ENCODE measurements at places on chromosomes 16 and 17. TPM values are rescaled to one million over a fixed set of nuclear protein-coding genes. Genes with fewer than 3 reads are reported as not detected.

- no peak overlapping the region for H3K27ac ChIP-seq
- H3K36me3 ChIP-seq = peaks cover 6% of the 10 kb centered on the region
- H3K4me3 ChIP-seq = no peak overlapping the region
- no peak for DNase-seq
- H3K4me1 ChIP-seq = peaks cover 8% of the 10 kb centered on the region
Measured at GRCh38 chr17:67456103-67456502, 79.0 kb downstream of the PITPNC1 start.

The ARL5C gene
- total RNA-seq = not detected

DNA sequence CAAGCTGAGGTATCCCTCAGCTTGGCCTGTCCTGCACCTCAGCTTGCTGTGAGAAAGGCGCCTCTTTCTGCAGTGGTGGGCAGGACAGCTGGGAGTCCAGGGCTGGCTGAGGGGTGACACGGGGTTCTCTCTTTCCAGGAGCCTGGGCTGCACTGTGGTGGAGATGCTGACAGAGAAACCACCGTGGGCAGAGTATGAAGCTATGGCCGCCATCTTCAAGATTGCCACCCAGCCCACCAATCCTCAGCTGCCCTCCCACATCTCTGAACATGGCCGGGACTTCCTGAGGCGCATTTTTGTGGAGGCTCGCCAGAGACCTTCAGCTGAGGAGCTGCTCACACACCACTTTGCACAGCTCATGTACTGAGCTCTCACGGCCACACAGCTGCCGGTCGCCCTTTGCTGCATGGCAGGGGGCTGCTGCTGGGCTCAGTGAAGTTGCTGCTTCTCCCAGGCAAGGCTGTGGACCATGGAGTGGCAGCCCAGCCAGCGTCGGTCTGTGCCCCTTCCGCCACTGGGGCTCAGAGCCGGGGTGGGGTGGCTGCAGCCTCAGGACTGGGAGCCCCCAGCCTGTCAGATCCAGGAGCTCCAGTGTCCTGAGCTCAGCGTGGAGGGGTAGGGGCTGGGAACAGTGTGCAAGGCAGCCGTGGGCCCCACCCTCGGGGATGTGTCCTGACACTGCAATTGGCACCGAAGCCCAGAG is 6.4 kb downstream of the LIMD2 start:
- H3K36me3 ChIP-seq = peaks cover 16% of the 10 kb centered on the region
- no peaks in the 10 kb centered on the region for H3K27me3 ChIP-seq
- no peak overlapping the region for H3K27ac ChIP-seq
- H3K4me1 ChIP-seq = peaks cover 12% of the 10 kb centered on the region
- no peak overlapping the region for H3K4me3 ChIP-seq

GRCh38 chr17:53765129-53765528 is 57.6 kb upstream of the KIF2B start:
- DNase-seq = no peak
- no peak overlapping the region for H3K27ac ChIP-seq

GRCh38 chr16:2009791-2010510 is at the start of gene ZNF598:
Gene ZNF598, minus strand, starts transcription at chr16:2009821.
- peak; percentile 92 for DNase-seq
- peak within 1 kb of the TSS; percentile 88 for H3K4me3 ChIP-seq
- H3K4me1 ChIP-seq = peaks cover 34% of the 10 kb centered on the region
- peak within 1 kb of the TSS; percentile 91 for H3K27ac ChIP-seq
- H3K27me3 ChIP-seq = no peaks in the 10 kb centered on the region
- no peaks in the 10 kb centered on the region for H3K36me3 ChIP-seq

The GNG13 gene
- not detected for total RNA-seq

The RAMP2 gene
- 2.4 TPM for total RNA-seq

The GAST gene
- total RNA-seq = not detected

The ANKRD11 gene
- total RNA-seq = 188 TPM

DNA sequence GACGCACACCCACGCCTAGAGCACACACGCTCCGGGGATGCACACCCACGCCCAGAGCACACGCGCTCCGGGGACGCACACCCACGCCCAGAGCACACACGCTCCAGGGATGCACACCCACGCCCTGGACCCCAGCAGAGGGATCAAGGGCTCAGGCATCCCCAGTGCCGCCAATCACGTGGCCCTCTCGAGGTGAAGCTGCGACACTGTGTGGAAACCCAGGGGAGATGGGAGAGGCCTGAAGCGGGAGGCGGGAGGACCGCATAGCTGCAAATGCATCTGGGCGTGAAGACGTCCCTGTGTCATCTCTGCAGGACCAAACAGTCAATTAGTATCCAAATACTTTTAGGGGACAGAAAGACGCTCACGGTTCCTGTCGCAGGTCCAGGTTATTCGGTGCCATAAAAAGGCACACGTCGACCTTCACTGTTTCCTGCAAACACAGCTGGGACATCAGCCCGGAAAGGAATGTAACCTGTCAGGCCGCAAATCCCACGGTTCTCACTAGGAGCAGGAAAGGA is 56.4 kb downstream of the TBC1D16 start:
- H3K36me3 ChIP-seq = peaks cover 6% of the 10 kb centered on the region
- H3K27me3 ChIP-seq = no peaks in the 10 kb centered on the region
- no peak overlapping the region for H3K27ac ChIP-seq
- peaks cover 15% of the 10 kb centered on the region for H3K4me1 ChIP-seq
- H3K4me3 ChIP-seq = no peak overlapping the region

GRCh38 chr16:84020353-84020752 is 22.2 kb downstream of the SLC38A8 start:
- no peak for DNase-seq
- no peak overlapping the region for H3K27ac ChIP-seq
- H3K27me3 ChIP-seq = no peaks in the 10 kb centered on the region
- H3K36me3 ChIP-seq = peaks cover 2% of the 10 kb centered on the region
- H3K4me1 ChIP-seq = peaks cover 11% of the 10 kb centered on the region
